ACHN (cell line): ENCODE measurements at places on chromosomes 1 and 21.
A peak's percentile ranks its signal among the peaks of the same experiment; 100 is the strongest.

DNA sequence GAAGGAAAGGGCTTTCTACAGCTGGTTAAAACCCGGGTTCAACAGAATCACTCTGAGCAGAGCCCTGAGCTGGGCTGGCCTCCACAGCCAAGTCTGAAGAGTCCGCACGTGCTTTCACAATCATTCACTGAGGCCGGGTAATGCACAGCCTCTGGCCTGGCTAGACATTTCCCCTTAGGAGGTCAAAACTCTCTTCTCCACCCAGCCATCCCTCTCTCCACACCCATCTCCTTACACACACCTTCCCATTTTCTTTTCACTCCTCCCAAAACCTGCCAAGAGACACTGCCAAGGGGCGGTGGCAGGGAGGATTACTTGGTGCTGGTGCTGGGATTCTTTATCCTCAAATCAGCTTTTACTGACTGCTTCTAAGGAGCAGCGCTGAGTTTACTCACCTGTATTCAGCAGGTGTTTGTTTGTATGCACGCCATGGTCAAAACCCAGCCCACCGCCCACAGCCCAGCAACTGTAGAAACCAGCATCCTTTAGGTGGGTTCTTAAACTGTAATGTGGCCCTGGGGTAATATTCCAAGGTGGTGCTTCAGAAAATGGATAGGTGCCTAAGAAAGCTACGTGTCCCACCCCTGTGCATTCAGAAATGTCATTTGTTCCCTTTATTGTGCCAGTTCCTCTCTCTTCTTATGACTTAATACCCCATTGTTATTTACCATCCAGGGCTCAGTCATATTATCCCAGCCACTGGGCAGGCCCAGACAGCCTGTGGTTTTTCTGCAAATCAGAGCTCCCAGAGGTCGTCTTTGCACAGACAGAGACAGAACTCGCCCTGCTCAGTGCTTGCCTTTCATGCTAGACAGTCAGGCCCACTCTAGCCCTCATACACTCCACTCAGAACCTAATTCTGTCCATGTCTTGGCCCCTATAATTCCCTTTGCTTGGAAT is 80.2 kb downstream of the ADSS2 start:
- DNase-seq: no peak

- peak; percentile 96 for DNase-seq
Observed at GRCh38 chr1:27671964-27672749, at the start of gene IFI6. Gene IFI6 (minus strand): TSS chr1:27672192. CDS start chr1:27669314, 2,878 bp downstream.

DNA sequence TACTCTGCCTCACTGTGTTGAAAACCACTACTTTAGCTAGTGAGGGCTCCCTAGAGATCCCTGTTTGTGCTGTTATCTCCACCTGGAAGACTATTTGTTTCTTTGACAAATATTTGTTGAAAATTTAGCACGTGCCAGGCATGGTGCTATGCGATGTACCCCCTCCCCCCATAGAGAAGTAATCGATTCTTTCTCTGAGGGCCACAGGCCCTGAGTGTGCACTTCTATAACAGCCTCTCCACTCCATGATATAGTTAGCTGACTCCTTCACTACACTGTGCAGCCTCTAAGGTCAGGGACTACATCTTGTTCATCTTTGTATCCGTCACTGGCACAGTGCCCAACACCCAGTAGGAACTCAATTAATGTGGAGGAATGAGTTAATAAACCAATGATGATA is 17.3 kb upstream of the RBM15 start:
- DNase-seq: no peak

DNA sequence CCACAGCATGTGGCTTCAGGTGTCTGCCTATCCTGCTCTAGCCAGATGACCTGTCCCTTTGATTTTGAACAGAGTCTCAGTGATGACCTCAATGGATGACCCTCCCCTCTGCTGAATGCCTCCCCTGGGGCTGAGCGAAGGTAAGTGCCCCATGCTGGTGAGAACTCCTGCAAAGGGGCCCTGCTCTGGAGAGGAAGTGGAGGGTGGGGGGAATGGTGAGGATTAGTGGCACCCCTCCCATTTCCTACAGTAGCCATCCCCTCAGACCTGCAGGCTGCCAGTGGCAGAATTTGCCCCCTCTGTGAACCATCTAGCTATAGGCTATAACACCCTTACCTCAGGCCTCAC is 3.7 kb upstream of the PMVK start:
- no peak for DNase-seq

DNA sequence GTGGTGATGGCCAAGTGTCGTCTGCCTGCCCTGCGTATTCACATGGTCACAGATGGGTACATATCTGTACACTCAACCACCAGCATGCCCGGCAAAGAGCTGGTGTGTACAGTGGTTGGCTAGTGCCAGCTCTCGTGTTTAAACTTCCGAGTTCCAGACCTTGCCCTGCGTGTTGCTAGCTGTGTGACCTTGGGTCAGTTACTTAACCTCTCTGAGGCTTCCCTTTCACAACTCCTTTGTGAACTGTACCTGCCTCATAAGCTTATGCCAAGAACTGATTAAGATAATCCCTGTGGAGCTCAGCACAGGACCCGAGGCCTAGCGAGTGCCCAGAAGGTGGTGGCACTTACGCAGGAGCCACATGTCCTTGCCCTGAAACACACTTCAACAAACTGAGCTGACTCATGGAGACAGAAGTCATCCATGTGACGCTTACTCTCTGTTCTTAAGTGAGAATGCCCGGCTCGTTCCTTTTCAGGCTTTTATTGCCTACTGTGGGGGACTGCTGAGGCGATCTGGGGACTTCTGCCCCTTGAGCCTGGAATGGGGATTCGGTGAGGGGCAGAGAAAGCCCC is 55.4 kb downstream of the ALPL start:
- no peak for DNase-seq

- DNase-seq: no peak
Observed at GRCh38 chr1:212466898-212467650, 34.4 kb downstream of the NENF start.

- DNase-seq: no peak
Observed at GRCh38 chr1:93695411-93696005, 13.9 kb upstream of the BCAR3 start.

- no peak for DNase-seq
Observed at GRCh38 chr1:14180738-14181137, 417.7 kb upstream of the KAZN start.

DNA sequence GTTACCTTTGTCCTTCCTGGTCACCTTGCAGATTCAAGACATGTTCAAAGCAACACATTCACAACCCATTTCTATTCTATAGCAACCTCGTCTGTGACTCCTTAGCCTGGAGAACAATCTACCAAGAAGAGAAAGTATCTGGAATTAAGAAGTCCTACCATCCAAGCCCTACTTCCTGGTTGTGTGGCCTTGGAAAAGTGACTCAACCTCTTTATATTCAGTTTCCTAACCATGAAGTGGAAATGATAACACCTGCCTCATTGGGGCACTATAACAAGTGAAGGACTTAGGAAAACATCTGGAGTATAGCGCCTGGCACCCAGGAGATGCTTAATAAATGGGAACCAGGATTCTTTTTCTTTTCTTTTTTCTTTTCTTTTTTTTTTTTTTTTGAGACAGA is 36.5 kb upstream of the SRRM1 start:
- no peak for DNase-seq

GRCh38 chr1:54591127-54591756 is 32.1 kb downstream of the FAM151A start:
- no peak for DNase-seq

DNA sequence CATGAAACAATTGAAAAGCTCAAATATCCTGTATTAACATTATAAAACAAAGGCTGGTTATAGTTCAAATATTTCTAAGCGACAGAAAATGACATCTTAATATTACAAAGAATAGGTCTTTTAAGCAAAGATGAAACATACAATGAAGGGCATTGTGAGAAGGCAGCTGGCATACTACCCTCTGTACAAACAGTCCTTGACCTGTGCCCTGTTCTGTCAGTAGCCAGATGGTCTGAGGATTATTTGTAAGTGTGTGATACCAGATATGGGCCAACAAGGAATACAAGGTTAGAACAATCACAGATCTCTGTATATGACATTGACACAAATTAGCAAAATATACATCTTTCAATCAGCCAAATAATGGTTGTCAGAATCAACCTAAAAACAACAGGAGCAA is 1350.4 kb downstream of the AMY1C start:
- DNase-seq: no peak

DNA sequence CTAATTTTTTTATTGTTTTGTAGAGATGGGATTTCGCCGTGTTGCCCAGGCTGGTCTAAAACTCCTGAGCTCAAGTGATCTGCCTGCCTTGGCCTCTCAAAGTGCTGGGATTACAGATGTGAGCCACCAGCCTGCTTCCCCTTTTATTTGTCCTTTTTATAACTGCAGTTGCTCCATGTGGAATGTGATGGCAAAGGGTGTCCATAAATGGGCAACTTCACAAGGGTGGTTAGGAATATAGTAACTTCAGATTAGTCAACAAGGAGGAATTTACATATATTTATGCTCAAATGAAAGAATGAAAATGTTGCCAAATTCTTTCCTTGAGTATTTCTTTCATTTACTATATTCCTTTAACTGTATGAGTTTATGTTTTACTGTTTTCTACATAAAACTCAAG is 182.9 kb downstream of the BACH1 start:
- no peak for DNase-seq

DNA sequence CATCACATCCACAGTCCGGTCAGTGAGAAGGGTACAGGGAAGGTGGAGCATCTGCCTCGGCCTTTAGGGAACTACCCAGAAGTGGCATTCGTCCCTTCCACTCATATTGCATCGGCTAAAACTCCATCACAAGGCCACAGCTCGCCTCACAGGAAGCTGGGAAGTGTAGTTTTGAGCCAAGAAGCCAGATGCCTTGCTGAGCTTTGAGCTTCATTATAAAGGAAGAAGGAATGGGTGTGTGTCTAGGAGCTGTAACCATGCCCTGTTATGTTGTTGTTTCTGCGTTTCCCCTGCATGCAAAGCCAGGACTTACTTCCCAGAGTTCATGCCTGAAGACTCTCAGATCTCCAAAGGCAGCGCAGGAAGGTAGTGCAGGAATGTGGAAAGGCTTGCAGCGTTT is 61.1 kb downstream of the OPTC start:
- no peak for DNase-seq

- peak; percentile 17 for DNase-seq
Observed at GRCh38 chr1:162389971-162390370, 8.4 kb downstream of the C1orf226 start.

DNA sequence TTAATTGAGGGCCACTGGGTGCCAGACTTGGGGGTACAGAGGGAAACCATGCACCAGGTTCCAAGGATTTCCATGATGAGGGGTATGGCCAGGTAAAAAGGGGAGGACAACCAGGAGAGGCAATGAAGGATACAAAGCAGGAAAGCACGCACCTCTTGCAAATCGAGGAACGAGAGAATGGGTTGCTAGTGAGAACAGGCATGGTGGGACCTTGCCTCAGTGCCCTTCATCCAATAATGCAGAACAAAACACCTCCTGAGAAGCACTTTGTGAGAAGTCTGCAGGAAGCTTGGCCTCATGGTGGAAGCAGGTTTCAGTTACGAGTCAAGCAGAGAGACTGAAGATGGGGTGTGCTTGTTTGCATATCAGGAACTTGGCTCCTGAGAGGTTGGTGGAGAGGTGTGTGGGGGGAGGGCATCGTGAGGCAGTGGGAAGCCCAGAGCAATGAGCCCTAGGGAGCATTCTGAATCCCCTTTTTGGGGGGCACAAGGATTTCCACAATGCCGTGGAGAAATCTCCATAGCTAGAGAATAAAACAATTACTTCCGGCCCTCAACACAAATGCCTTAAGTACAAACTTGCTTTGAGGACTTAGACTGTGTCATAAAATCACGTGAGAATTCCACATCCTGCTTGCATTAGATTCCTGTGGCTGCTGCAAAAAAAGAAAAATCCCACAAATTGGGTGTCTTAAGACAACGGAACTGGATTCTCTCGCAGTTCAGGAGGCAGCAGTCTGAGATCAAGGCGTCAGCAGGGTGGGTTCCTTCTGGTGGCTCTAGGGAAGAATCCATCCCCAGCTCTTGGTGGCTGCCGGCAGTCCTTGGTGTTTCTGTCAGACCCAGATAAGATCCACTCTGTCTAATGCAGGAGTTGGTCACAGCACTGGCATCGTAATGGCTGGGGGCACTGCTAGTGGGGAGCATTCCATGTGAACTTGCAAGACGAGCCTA is 54.9 kb upstream of the BACE2 start:
- DNase-seq: peak; percentile 41

- DNase-seq: no peak
Observed at GRCh38 chr1:97567000-97567749, 353.7 kb downstream of the DPYD start.

DNA sequence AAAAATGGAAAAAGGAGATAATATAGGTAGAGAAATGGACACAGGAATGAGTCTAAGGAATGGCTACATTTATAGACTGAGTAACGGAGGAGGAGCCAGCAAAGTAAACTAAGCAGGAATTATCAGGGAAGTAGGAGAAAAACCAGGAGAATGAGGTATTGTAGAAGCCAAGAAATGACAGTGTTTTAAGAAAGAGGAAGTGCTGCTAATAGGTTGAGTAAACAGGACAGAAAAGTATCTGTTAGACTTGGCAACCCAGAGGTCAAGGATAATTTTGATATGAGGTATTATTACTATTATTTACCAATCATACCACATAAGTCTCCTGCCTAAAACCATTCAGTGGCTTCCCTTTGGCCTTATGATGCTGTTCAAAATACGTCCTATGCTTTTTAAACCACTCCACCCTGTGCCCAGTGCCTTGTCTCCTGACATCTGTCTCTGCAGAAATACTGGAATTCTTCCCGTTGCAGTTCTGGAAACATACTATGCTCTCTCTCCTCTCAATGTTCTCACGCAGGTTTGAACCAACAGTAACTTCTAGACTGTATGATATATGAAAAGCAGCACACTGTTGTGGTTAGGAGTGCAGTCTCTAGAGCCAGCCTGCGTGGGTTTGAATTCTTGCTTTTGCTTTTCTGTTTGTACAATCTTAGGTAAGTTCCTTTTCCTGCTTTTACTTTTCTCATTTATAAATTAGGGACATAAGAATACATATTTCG is 24.6 kb upstream of the NEK7 start:
- DNase-seq: no peak

DNA sequence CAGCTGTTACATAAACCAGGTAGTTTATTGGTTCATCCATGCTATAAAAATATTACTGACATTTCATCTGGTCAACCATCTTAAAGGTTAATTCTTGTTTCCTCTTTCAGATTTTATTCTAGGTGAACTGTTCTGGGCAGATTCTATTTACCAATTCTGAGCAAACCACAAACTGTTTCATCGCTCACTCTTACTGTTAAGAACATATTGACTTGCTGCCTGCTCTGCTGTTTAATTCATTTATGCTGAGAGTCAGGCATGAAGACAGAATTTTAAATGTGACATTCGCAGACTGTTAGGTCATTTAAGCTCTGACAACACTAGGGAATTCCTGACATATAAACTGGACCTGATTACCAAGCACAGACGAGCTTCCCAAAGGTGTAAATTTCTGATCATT is 98.3 kb downstream of the PIGK start:
- no peak for DNase-seq

DNA sequence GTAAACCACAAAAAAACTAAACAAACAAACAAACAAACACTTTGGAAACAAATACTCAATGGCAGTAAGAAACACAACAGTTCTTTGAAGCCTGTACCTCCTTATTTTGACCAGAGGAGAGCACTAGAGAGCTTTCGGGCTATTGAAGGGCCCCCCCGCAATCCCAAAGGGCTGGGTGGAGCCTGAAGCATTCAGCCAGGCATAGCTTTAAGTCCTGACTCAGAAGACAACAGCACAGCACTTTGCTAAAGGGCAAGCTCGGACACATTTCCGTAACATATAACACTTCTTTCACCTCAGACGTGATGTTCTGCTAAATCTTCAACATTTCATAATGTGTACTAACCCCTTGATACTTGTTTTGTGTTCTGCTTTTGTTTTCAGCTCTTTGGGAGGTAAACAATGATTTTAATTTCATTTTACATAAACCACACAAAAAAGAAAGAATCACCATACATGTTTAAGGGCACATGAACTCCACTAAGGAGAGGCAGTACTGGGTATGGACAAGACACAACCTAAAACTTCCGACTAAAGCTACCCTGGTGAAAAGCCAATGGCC is 9.7 kb upstream of the SHCBP1L start:
- peak; percentile 95 for DNase-seq
